ENCODE measurements at places on chromosomes 5 and 9.

DNA sequence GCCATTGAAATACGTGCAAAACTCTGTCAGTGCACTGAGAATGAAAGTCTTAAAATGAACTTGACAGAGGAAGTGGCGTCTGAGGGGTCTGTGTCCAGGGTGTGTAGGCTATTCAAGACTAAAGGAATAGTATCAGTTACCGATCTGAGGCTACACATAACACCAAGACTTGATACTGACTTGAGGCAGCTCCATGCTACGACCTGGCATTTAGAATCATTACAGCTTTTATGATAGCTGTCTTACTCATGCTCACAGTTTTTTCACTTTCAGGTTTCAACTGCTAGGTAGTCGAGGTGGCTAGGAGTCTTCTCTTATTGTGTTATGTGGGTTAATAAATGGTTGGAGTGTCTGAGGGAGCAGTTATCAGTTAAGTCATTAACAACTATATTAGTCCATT is 92.8 kb upstream of the SLCO6A1 start:
- no peak for DNase-seq

DNA sequence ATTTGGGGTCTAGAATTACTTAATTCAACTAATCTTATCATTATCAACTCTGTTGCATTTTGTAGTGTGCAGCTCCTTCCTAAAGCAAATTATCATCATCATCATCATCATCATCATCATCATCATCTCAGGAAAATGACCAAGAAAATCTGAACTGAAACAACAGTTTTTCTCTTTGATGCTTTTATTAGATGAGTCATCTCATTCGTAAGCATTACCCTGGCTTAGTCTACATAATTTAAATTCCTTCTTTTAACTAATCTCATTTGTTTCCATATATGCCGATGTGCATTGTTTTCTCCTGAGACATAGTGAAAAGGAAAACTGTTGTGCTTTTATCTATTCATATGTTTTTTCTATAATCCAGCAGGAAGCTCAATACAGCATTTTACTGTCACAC is 173.0 kb upstream of the PDE4D start:
- DNase-seq = no peak

DNA sequence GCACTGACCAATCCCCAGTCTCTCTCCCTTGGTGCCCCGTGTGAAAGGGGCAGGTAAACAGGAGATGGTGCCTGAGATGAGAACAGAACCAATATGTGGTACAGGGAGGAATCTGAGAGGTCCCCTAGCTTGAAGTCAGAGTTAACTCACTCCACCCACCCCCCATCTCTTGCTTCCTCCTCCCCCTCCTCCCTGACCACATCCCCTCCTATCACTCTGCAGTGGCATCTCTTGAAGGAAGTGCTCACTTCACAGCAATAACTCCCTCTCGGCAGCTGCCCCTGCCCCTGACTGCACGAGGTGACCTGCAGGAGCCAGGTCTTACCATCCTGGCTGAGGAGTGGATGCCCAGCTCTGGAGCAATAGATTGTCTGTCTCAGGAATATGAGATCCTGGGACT is 224.0 kb downstream of the GAS1 start:
- no peak for DNase-seq

- DNase-seq = no peak
Measured at GRCh38 chr5:31711935-31712592, 73.1 kb downstream of the PDZD2 start.

DNA sequence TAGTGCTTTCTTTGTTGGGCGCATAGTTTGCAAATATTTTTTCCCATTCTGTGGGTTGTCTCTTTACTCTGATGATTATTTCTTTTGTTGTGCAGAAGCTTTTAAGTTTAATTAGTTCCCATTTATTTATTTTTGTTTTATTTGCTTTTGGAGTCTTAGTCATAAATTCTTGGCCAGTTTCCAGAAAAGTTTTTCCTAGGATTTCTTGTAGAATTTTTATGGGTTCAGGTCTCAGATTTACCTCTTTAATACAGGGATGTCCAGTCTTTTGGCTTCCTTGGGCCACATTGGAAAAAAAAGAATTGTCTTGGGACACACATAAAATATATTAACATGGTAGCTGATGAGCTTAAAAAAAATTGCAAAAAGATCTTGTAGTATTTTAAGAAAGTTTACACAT is 122.0 kb downstream of the WDR70 start:
- no peak for DNase-seq

- no peak for DNase-seq
Measured at GRCh38 chr5:58904737-58905136, 321.9 kb downstream of the RAB3C start.

All from DMS79 (cell line).